Muscle of back (tissue), 13 donors: ENCODE measurements at places on chromosomes 5 and 9. TPM values are rescaled to one million over a fixed set of nuclear protein-coding genes. Genes with fewer than 3 reads are reported as not detected.

IL4 gene
- polyA plus RNA-seq: not detected

WDR38 gene
- polyA plus RNA-seq: not detected

EPB41L4A gene
- polyA plus RNA-seq: 7.9 TPM

GRCh38 chr5:135891791-135892190 is 3.9 kb downstream of the IL9 start:
- no peak for DNase-seq

- DNase-seq: no peak
These were observed 100.3 kb downstream of the GCNT1 start for GRCh38 chr9:76559286-76559685.

GRCh38 chr5:38023799-38024198 is 184.0 kb upstream of the GDNF start:
- no peak for DNase-seq

DNA sequence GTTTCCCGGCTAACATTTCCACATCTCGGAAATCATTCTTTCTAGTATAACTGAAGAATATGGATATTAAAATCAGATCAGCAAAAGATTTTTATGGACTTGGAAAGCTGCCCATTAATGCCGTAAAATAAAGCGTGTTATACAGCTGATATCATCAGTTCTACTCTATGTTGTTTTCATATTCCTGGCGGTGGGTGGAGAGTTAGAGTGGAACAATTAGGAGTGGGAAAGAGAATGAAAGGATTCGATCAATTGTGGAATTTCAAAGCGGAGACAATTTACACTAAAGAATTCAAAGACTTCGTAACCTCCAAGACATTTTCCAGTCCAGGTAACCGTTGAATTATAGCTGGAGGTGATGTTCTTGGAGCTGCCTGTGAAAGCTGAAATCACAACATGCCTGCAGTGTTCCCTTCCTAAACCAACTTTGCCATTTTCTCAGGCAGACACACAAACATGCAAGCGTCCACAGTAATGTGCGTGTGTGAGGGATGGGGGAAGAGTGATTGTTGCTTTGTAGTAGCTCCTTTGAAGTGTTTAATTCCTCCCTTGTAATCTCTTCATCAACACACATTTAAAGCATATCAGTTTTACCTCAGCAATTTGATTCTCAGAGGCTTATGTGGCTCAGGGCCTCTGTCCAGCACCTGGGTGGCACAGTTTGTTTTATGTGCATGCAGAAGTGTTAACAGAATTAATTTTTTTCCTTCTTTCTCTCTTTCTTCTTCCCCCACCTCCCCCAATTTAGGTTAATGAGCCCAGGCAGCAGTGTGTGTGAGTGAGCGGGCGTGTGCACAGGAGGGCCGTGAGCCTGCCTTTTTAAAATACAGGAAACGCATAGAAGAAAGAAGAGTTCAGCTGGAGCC is 544.1 kb downstream of the RAB3C start:
- DNase-seq: peak; percentile 56

DNA sequence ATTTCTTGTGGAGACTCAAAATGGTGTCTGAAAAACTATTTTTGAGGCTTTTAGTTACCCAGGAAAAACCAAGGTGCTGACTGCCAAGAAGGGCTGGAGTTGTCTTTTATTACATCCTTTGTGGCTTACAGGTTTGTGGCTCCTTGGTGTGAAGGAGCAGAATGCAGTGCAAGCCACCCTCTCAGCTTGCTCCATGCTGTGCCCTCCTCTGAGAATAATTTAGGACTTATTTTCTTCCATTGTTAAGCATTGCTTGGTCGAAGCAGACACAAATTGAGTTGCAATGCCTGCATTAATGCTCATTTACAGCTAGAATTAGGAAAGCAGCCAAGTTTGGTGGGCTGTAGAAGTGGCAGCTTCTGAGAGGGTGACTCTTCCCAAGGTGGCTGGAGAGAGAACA is 272.2 kb downstream of the KIF4B start:
- no peak for DNase-seq

GRCh38 chr9:129014608-129015007 is 13.5 kb downstream of the SH3GLB2 start:
- no peak for DNase-seq

DNA sequence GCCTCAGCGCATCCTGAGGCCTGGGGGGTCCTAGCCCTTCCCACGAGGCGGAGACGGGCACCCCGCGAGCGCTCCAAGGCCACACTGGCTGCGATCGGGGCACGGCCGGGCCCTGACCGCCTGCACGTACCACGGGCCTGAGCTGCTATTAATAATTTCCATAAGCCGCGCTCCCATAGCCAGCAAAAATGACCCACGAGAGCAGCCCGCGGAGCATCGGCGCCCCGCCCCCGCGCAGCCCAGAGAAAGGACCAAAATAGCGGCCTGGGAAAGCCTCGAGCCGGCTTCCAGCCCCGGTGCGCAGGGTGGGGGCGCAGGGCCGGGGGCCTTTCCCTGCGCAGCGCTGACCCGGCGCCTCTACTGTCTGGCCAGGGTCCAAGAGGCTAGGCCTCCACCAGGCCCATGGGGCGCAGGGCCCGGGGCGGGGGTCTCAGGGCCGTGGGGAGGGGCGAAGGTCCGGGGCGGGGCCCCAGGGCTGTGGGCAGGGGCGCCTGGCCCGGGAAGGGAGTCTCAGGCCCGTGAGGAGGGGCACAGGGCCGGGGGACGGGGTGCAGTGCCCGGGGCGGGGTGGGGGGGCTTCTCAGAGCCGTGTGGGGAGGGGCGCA is 54.4 kb downstream of the EXD3 start:
- DNase-seq: peak; percentile 52

- peak; percentile 77 for DNase-seq
These were observed 140.1 kb upstream of the FBXL17 start for GRCh38 chr5:108521841-108522506.
